Amygdala (tissue), 56 donors: ENCODE measurements at places on chromosomes 11 and 22.
A peak's percentile ranks its signal among the peaks of the same experiment; 100 is the strongest.

GRCh38 chr11:370070-370941 is 1.0 kb downstream of the B4GALNT4 start:
- DNase-seq, result no peak

DNA sequence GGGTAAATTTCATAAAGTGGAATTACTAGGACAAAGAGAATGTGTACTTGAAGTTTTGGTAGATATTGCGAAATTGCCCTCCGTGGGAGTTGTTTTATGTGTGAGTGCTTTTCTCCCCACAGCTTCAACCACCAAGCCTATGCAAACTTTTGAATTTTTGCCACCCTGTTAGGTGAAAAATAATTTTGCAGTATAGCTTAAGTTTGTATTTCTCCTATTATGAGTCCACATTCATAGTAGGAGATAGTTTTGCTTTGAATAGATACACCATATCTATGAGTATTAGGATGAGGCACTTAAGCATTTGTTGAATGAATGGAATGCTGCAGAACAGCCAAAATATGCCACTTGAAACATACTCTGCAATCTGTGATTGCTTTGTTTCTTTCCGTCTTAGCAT is 43.6 kb downstream of the UVRAG start:
- no peak for DNase-seq

- peak; percentile 56 for DNase-seq
Measured at GRCh38 chr11:123707606-123708205, 33.8 kb downstream of the ZNF202 start.

DNA sequence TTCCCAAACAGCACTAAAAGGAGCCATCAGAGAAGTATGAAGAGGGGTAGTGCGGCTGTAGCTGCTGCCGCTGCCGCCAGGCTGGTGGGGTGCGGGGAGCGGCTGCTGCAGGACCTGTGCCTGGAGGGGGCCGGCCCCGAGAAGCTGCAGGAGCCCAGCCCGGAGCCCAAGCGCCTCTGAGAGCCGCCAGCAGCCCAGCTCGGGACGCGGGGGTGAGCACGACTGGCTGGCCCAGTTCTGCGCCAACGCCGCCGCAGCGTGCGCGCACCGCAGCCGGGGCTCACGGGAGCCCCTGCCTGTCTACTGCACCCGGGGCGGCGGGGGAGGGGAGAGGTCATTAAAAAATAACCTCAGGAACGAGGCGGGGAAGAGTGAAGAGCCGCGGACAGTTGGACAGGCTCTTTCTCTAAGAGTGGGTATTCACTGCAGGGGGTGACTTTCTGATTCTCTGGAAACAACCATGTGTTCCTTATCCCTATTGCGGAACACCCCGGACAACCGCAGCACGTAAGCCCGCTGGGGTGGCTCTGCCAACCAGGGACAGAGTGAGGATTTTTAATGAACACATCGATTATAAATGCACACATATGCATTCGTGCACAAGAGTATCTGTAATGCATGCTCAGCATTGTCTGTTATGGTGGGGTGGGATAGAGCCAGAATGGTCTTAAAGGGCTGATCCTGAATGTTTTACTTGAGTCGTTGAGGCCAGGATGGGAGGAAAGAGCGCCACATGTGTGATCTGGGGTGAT is 453 bp downstream of the GAS2 start:
- DNase-seq, result peak; percentile 5
